Activated T-helper 9 cell treated with anti-CD3 and anti-CD28 coated beads, Interleukin-2, amount 50 U/mL, for 16 hours (primary cell): ENCODE measurements at places on chromosomes 12 and 14.

- no peak for DNase-seq
Measured at GRCh38 chr12:8995021-8995775, 5.9 kb downstream of the KLRG1 start.

DNA sequence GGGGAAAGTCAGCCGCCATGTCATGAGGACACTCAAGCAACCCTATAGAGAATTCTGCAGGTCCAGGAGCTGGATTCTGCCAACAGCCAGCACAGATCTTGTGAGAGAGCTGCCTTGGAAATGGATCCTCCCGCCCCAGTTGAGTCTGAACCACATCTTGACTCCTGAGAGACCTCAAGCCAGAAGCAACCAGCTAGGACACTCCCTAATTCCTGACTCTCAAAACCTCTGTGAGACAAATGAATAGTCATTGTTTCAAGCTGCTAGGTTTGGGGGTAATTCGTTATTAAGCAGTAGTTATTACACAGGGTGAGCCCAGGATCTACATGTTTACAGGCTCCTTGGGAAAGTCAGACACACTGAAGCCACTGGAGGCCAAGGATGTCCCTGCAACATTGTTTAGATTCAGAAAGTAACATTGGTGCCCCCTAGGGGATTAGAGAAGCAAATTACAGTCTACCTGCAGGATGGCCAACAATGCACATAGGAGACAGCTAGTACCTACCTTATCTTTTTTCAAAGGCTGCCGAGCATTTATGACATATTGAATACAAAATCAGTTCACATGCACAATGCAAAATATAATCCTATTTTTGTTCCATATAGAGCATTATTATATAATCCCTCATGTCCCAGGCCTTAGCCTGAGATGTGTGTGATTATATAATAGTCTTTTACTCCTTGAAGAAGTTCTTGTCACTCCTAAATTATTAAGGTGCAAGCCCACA, 57.9 kb upstream of the FICD start:
- DNase-seq, result no peak

GRCh38 chr12:107560165-107560898, 125.3 kb upstream of the PWP1 start:
- no peak for DNase-seq

GRCh38 chr12:109476807-109477184, 304 bp downstream of the KCTD10 start:
- DNase-seq, result no peak

DNA sequence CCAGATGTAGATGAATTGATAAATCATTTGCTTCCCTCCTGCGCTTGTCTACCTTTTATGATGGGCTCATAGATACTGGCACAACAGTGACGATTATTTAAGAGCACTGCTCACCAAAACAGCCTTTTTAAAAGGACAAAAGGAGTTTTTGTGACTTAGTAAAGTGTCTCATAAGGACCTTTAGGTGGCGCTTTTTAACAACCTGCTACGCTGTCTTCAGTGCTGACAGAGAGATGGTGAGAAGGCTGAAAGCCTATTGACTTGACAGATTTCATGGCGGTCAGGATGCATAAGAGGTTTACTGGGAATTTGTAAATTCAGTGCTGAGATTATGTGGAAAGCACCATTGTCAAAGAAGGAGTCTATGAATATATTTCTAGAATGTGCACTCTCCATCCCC, 87.6 kb downstream of the SLC15A5 start:
- no peak for DNase-seq

DNA sequence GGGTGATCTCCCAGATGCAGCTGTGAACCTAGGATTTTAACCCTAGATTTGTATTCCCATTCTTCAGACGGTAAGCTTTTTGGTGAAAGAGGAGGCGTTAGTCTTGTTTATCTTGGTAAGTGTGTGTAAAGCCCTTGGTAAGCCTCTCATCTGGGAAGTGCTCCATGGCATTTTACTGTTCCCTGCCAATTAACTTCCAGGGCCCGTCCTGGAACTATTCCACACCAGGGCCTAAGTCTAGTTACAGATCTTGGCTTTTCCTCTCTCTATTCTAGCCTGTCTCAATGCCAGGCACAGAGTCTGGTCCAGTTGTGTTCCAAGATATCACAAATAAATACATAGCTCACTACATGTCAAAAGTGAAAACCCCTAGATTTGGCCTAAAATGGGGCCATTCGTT, 42.4 kb downstream of the YEATS4 start:
- no peak for DNase-seq

- DNase-seq, result no peak
Measured at GRCh38 chr14:69315301-69315700, 55.3 kb downstream of the GALNT16 start.

- DNase-seq, result no peak
Measured at GRCh38 chr12:78835493-78835892, 29.1 kb upstream of the SYT1 start.

GRCh38 chr14:81363746-81364378, 36.3 kb downstream of the STON2 start:
- DNase-seq, result no peak

GRCh38 chr14:90168425-90169105, 87.8 kb upstream of the PSMC1 start:
- no peak for DNase-seq

DNA sequence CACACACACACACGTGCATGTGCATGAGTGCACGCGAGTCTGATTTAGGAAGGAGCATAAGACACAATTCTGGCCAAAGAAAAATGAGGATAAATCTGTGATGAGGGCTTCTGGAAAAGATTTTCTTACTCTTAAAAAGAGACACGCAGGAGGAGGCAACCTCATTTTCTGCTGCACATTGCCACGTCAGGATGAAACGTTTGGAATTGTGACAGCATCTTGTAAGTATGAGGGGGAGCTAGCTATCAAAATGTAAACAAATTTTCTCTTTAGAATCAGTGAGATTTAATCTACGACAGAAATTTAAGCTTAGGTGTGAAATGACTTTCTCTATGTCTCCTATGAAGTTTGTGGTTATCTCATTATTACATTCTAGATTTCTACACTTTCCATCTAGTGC, 31.1 kb upstream of the NUBPL start:
- DNase-seq, result no peak

- no peak for DNase-seq
Measured at GRCh38 chr14:104442107-104442551, 137.4 kb upstream of the C14orf180 start.

- no peak for DNase-seq
Measured at GRCh38 chr12:58540480-58541299, 379.6 kb downstream of the LRIG3 start.

- no peak for DNase-seq
Measured at GRCh38 chr12:96183734-96184370, 10.3 kb upstream of the ELK3 start.

GRCh38 chr12:2854669-2855453, 2.0 kb downstream of the TEX52 start:
- no peak for DNase-seq

DNA sequence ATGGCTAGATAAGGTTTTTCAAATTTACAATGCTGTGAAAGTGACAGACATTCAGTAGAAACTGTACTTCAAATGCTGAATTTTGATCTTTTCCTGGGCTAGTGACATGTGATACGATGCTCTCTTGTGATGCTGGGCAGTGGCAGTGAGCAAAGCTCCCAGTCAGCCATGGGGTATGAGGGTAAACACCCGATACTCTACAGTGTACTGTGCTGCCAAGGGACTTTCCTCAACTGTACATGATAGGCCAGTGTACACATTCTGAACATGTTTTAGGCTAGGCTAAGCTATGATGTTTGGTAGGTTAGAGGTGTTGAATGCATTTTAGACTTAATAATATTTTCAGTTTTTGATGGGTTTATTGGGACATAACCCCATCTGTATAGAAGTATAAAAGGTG, 17.6 kb downstream of the MBIP start:
- DNase-seq, result no peak

DNA sequence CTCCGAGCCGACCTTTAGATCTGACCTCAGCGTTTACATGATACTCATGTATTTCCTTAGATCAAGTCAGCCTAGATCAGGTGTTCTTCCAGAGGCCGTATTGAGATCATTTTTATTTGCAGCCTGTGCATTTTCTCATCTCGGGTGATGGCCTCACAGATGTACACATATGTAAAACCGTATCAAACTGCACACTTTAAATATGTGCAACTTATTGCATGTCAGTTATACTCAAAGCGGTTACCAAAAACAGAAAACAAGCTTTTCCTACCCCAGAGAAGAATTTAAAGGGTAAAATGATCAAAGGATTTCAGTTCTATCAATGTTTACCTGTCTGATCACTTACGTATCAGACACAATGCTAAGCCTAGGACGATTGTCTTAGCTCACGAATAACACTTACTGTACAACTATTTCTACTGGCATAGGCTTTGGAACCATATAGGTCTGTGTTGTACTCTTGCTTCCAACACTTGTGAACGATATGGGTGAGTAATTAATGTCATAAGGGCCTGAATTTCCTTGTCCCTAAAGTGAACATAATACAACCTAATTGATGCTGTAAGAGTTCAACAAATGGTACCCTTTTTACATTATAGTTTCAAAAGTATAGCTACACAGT, 628 bp upstream of the LLPH start:
- no peak for DNase-seq

DNA sequence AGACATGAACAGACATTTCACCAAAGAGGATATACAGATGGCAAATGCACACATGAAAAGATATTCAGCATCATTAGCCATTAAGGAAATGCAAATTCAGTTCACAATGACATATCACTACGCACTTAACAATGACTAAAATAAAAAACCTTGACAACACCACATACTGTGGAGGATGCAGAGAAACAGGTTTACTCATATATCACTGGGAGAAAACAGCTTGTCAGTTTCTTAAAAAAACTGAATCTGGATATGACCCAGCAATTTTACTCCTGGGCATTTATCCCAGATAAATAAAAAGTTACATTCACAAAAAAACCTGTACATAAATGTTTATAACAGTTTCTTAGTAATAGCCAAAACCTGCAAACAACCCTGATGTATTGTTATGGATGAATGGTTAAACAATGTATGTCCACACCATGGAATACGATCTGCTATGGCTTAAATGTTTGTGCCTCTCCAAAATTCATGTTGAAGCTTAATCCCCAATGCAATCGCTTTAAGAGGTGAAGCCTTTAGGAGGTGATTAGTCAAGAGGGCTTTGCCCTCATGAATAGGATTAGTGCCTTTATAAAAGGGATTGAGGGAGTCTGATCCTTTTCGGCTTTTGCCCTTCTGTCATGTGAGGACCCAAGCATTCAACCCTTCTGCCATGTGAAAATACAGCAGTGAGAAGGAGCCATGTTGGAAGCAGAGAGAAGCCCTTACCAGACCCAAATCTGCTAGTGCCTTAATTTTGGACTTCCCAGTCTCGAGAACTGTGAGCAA, 36.0 kb upstream of the PPP4R3A start:
- DNase-seq, result no peak

- DNase-seq, result no peak
Measured at GRCh38 chr12:18905134-18905533, 167.2 kb downstream of the CAPZA3 start.

DNA sequence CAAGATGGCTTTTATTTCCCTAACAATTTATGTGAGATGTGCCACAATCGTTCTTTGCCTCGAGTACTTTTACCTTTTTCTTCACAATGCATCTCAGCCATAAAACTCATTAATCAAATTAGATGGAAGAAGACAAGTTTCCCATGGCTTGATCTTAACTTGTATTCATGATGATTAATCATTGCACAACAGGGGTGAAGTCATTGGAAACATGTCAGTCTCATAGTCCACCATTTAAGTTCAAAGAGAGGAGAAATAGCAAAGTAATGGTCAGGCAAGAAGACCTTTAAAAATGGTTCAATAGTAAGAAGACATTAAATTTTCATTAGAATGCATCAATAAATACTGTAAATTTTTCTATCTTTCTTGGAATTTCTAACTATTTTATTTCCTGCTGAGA, 136.3 kb downstream of the FOXG1 start:
- no peak for DNase-seq

DNA sequence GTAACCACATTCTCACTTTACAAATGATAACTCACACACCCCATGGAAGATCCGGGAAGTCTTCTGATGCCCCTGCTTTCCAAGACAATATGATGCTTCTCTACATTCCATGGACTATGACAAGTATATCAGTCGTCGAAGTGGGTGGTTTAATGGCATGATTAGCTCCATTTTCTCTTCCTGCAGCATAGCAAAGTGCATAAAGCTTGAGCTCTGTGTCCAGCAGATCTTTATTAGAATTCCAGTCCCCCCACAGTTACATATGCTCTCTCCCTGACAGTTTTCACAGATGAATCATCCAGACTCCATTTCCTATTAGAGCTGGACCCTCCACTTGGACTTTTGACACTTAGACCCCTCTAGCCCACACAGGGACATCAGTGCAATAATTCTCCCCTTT, 174.9 kb downstream of the BCAT1 start:
- DNase-seq, result no peak

GRCh38 chr12:105723066-105723465, 392.6 kb downstream of the C12orf75 start:
- DNase-seq, result no peak

DNA sequence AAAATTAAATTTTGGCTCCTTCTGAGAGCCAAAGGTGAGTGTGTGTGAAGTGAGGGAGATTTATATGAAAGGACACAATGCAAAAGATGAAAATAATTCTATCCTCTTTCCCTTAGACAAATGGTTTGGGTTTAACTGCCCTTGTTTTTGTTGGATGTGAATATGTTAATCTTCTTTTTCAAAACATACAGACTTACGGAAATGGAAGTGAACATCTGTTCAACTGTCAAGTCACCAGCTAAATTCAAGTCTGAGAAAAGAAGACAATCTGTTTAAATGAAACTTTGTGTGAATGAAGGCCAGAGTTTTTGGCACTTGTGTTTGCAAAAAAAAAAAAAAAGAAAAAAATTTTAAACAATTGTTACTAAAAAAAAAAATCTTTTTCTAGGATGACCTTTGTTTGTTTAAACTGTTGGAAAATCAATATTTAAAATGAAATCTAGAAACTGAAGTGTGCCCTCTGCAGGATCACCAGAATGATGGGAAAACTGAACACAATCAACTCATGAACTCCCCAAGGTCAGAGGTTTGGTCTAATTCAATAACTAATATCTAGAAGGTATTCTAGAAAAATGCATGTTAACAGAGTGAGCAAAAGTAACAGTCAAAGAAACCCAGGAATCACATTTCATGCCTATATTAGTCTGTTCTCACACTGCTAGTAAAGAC, 448.8 kb downstream of the FLRT2 start:
- no peak for DNase-seq

GRCh38 chr14:102421411-102422057, 58.8 kb downstream of the TECPR2 start:
- no peak for DNase-seq

- no peak for DNase-seq
Measured at GRCh38 chr12:66049538-66050282, 80.8 kb downstream of the LLPH start.

DNA sequence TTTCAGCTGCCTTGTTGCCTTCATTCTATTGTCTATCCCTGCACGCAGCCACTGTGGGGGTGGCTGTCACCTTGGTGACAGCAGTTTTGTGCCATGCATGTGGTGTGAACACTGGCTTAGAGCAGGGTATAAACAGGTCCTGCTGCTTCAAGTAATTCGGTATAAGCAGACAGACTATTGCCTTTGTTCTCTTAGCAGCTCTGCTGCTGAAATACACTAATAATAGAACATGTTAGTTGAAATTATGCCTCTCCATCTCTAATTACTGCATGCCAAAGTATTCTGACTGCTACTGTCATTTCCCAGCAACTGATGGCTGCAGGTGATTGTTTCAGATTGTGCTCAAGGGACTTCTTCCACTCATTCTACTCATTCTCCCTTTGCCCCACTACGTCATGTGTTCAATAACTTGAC, 34.6 kb downstream of the PTPRO start:
- no peak for DNase-seq

- DNase-seq, result no peak
Measured at GRCh38 chr12:127284021-127284420, 982.9 kb upstream of the TMEM132C start.

GRCh38 chr14:36975834-36976233, 196.6 kb downstream of the SLC25A21 start:
- DNase-seq, result no peak
